ENCODE measurements at places on chromosomes 2 and 18.

- H3K27me3 ChIP-seq: no peaks in the 10 kb centered on the region
- H3K4me3 ChIP-seq: peak overlapping the region; percentile 85
- no peaks in the 10 kb centered on the region for H3K36me3 ChIP-seq
- peak overlapping the region; percentile 95 for H3K27ac ChIP-seq
- peaks cover 23% of the 10 kb centered on the region for H3K4me1 ChIP-seq
Measured at GRCh38 chr2:138500592-138501424, 762 bp upstream of the SPOPL start.

DNA sequence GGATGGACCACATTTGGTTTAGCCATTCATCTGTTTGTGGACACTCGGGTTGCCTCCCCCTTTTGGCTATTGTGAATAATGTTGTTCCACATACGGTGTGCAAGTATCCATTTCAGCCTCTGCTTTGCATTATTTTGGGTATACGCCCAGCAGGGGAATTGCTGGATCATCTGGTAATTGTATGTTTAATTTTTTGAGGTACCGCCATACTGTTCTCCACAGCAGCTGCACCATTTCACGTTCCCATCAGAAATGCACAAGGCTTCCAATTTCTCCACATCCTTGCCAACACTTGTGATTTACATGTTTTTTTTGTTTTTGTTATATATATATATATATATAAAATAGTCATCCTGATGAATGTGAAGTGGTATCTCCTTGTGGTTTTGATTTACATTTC is 54.6 kb upstream of the TWIST2 start:
- H3K27me3 ChIP-seq: no peaks in the 10 kb centered on the region
- H3K4me1 ChIP-seq: no peaks in the 10 kb centered on the region
- H3K36me3 ChIP-seq: no peaks in the 10 kb centered on the region

DNA sequence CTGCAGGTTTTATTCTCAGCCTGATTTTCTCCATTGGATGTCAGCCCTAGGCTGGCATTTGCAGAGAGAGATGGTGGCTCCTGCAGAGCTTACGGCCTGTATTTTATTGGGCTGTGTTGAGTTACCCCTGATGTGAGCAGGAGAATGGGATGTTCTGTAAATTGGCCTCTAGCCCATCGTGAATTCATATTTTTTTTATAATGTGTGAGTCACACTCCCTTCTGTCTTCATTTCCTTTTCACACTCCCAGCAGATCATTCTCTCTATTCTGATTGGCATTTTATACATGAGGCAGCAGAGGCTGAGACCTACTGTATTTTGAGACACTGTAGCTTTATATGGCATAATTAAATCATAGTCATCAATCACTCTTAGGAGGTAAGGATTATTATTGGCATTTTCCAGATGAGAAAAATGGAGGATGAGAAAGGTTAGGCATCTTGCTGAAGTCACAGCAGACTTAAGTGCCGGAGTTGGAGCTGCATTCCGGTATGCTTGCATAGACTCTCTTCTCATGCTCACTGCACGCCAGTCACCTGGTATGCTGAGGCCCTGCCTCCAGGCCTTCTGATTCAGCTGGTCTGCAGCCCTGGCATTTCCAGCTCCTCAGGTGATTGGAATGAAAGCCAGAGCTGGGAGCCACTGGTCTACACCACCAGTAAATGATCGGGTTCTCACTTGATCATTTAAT is 142.4 kb downstream of the NEDD4L start:
- no peaks in the 10 kb centered on the region for H3K36me3 ChIP-seq
- DNase-seq: no peak
- H3K27me3 ChIP-seq: no peaks in the 10 kb centered on the region
- no peak overlapping the region for H3K4me3 ChIP-seq
- H3K27ac ChIP-seq: no peak overlapping the region

DNA sequence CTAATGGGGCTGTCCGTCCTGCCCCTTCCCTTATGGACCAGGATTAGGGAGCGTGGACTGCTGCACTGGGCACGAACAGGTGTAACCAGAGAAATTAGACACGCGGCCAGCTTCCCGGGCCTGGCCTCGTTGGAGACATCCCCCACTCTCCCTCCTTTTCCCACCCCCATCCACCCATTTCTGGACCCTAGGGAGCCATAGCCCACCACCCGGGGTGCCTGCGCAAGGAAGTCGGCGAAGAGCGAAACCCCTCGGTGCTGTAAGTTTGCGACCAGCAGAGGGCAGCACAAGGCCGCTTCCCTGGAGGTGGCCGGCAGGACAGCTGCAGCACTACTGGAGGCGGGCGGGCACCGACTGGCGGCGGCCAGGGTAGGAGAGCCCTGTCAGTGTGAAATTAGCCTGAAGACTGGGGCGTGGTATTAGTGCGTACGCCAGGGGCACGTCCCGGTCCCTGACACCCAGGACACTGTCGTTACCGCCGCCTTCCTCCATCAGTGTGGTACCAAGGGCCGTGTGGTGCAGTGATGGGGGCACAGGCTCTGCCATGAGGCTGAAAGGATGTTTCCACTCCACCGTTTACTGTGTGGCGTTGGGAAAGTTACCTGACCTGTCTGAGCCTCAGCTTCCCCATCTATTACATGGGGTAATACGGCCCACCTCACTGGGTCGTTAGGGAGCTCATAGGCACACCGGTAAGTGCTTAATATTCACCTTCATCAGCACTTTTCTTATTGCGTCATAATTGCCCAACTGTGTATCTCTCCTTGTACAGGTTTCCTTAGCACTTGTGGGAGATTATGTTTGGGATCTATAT is 36.0 kb upstream of the CD207 start:
- peak overlapping the region; percentile 42 for H3K4me3 ChIP-seq
- H3K36me3 ChIP-seq: no peaks in the 10 kb centered on the region
- no peak overlapping the region for H3K27ac ChIP-seq
- DNase-seq: peak; percentile 35
- no peaks in the 10 kb centered on the region for H3K27me3 ChIP-seq
- peaks cover 11% of the 10 kb centered on the region for H3K4me1 ChIP-seq

- DNase-seq: no peak
- H3K4me3 ChIP-seq: no peak overlapping the region
- no peaks in the 10 kb centered on the region for H3K27me3 ChIP-seq
- H3K27ac ChIP-seq: no peak overlapping the region
Measured at GRCh38 chr2:157182834-157183396, 74.6 kb upstream of the GALNT5 start.

DNA sequence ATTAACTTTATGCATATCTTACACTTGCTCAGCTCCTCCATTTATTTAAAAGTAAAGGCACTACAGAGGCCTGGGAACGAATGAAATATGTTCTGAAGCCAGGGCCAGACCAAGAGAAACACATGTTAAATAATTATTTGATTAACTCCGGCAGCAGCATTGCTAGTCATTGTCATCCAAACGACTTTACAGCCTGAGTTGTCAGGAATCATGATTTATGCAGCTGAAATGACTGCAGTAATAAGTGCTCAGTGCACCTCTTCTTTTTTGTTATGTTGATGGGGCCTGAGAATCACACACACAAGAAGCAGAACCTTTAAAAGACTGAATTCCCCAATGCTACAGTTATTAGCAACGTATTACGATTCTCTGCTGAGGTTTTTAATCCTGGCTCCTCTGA is 58.9 kb downstream of the EPHA4 start:
- H3K4me1 ChIP-seq: peaks cover 11% of the 10 kb centered on the region
- DNase-seq: no peak
- no peaks in the 10 kb centered on the region for H3K36me3 ChIP-seq
- H3K4me3 ChIP-seq: no peak overlapping the region
- H3K27me3 ChIP-seq: no peaks in the 10 kb centered on the region

- no peak overlapping the region for H3K4me3 ChIP-seq
- H3K36me3 ChIP-seq: peaks cover 5% of the 10 kb centered on the region
- no peak for DNase-seq
- no peaks in the 10 kb centered on the region for H3K4me1 ChIP-seq
Measured at GRCh38 chr2:241516520-241516965, 8.2 kb upstream of the STK25 start.

- H3K27ac ChIP-seq: peak within 1 kb of the TSS; percentile 75
- H3K36me3 ChIP-seq: no peaks in the 10 kb centered on the region
- no peaks in the 10 kb centered on the region for H3K27me3 ChIP-seq
- DNase-seq: peak; percentile 4
- H3K4me3 ChIP-seq: peak within 1 kb of the TSS; percentile 33
Measured at GRCh38 chr2:191150600-191151330, at the start of gene STAT4. Gene STAT4, minus strand, starts transcription at chr2:191150994. Its CDS starts 2,791 bp downstream, at chr2:191148203.

DNA sequence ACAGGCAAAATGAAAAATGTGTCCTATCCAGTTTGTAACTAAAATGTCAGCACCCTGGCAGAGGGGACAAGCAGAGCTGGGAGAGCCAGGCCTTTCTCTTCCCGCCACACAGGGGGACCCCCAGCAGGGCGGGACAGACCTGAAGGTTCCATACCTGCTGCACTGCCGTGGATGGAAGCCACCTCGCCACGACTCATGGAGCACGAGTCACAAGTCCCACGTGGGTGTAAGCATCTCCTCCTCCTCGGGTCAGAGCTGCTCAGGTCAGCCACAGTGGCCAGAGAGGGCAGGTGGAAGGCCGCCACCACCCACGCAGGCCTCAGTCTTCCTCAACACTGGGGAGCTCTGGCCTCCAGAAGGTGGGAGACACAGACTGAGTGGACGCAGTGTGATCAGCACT is 21.0 kb downstream of the C1QL2 start:
- no peak overlapping the region for H3K4me3 ChIP-seq
- H3K27me3 ChIP-seq: no peaks in the 10 kb centered on the region

GRCh38 chr2:158391361-158391760 is 65.2 kb downstream of the CCDC148 start:
- no peaks in the 10 kb centered on the region for H3K27me3 ChIP-seq
- no peaks in the 10 kb centered on the region for H3K4me1 ChIP-seq
- H3K36me3 ChIP-seq: no peaks in the 10 kb centered on the region
- no peak overlapping the region for H3K4me3 ChIP-seq

- H3K27ac ChIP-seq: no peak overlapping the region
- no peak for DNase-seq
- H3K4me3 ChIP-seq: no peak overlapping the region
- no peaks in the 10 kb centered on the region for H3K4me1 ChIP-seq
- H3K36me3 ChIP-seq: no peaks in the 10 kb centered on the region
Measured at GRCh38 chr2:164642268-164642667, 21.0 kb upstream of the GRB14 start.

GRCh38 chr2:101396316-101396717 is 9.0 kb upstream of the CREG2 start:
- no peaks in the 10 kb centered on the region for H3K36me3 ChIP-seq
- H3K27me3 ChIP-seq: no peaks in the 10 kb centered on the region
- peaks cover 3% of the 10 kb centered on the region for H3K4me1 ChIP-seq
- H3K4me3 ChIP-seq: no peak overlapping the region
- DNase-seq: no peak

DNA sequence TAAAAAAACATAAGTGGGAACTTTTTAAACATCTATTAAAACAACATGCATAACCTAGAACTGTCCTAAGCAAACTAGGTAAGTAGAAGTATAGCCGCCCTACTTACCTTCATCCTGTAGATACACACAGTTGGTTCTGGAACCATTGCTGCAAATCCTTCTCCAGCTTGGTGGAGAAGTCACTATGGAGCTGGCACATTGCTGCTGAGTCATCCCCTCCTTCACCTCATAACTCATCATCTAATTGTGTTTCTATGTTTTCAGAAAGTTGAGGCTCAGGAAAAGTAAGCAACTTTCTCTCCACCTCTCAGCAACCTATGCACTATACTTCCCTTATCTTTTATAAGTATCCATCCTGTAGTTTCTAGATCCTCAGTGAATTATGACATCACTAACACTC is 269.8 kb upstream of the MMADHC start:
- H3K4me3 ChIP-seq: no peak overlapping the region
- H3K36me3 ChIP-seq: no peaks in the 10 kb centered on the region
- H3K27ac ChIP-seq: no peak overlapping the region
- no peaks in the 10 kb centered on the region for H3K27me3 ChIP-seq

DNA sequence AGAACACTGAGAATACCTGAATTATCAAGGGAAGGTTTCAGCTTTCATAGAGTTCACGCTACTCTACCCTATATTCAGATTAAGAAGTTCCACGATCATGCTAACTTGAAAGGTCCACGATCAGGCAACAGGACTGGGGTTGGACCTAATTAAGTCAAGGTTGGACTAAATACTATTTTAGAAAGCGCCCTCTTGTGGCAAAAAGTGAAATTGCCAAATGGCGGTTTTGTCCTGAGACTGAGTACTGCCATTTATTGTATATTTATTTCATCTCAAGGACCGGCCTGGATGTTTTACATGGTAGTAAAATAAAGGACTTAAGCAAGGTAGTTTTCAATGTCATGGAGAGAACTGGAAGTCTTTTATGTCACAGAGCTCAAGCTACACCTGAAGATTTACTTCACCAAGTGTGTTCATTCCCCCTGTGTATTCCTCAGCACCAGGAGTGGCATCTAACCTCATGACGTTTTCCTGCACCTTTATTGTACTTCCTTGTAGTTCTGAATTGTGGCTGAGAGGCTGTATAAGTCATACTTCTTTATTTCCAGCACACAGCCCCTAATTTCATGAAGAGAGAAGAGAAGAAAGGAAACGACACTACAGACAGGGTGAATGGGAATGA is 56.8 kb downstream of the SRD5A2 start:
- no peak for DNase-seq
- H3K27me3 ChIP-seq: no peaks in the 10 kb centered on the region
- H3K27ac ChIP-seq: no peak overlapping the region
- no peaks in the 10 kb centered on the region for H3K4me1 ChIP-seq

- no peaks in the 10 kb centered on the region for H3K27me3 ChIP-seq
- H3K36me3 ChIP-seq: no peaks in the 10 kb centered on the region
- no peaks in the 10 kb centered on the region for H3K4me1 ChIP-seq
Measured at GRCh38 chr18:55405893-55406406, 182.0 kb downstream of the TCF4 start.

- peak overlapping the region; percentile 89 for H3K27ac ChIP-seq
- peaks cover 39% of the 10 kb centered on the region for H3K4me1 ChIP-seq
- no peaks in the 10 kb centered on the region for H3K27me3 ChIP-seq
- H3K36me3 ChIP-seq: no peaks in the 10 kb centered on the region
- no peak for DNase-seq
Measured at GRCh38 chr2:160227293-160227915, 27.3 kb upstream of the ITGB6 start.

- H3K27ac ChIP-seq: peak overlapping the region; percentile 72
- H3K36me3 ChIP-seq: peaks cover 76% of the 10 kb centered on the region
- no peaks in the 10 kb centered on the region for H3K27me3 ChIP-seq
- H3K4me1 ChIP-seq: peaks cover 8% of the 10 kb centered on the region
- H3K4me3 ChIP-seq: no peak overlapping the region
Measured at GRCh38 chr2:150472511-150472899, 15.0 kb downstream of the RND3 start.

DNA sequence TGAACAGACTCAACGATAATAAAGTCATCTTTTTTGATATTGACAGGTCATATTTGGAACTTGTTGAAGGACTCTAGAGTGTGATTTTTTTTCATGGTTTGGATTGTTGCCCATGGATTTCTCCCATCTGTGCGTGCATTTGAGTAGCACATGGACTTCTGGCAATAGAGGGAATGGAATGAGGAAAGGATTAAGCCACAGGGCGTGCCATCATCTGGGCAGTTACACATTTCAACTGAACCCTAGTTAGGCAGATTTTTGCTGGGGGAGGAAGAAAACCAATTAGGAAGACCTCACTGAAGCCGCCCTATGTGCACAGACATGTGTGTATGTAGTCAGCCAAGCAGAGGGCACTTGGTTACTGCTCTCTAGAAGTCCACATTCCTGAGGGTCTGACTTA is 72.6 kb downstream of the TPGS2 start:
- H3K27me3 ChIP-seq: no peaks in the 10 kb centered on the region
- peak overlapping the region; percentile 58 for H3K27ac ChIP-seq
- peaks cover 19% of the 10 kb centered on the region for H3K4me1 ChIP-seq
- peaks cover 8% of the 10 kb centered on the region for H3K36me3 ChIP-seq

All from esophagus squamous epithelium (tissue), 5 donors.